ENCODE measurements at places on chromosomes 13 and 19. TPM values are rescaled to one million over a fixed set of nuclear protein-coding genes. Genes with fewer than 3 reads are reported as not detected.

The ZNF737 gene
- polyA plus RNA-seq = 17.3 TPM

The KCNJ14 gene
- 0.88 TPM for polyA plus RNA-seq

The VSTM2B gene
- polyA plus RNA-seq = 0.15 TPM

The SERPINE3 gene
- polyA plus RNA-seq = 0.15 TPM

GRCh38 chr13:107043021-107043956 is 475.4 kb upstream of the ARGLU1 start:
- DNase-seq = peak; percentile 57

DNA sequence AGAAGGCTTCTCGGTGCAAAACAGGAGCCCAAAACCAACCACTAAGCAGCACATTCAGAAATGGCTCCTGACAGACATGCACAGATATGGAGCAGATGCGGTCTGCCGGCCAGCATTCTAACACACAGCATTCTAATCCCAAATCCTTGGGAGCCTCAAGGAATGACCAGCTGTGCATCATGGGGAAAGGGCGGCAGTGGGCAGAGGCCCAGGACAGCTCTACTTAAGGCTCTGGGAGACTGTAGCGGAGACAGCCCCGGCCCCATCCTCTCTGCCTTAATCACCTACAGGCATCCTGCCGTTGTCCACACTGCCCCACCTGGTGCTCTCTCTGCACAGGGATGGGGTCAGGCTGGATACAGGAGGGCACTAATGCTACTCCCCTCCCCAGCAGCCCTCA is 1016.0 kb downstream of the UQCRFS1 start:
- DNase-seq = peak; percentile 6

- no peak for DNase-seq
Measured at GRCh38 chr19:48171710-48172109, 1.2 kb downstream of the ZSWIM9 start.

DNA sequence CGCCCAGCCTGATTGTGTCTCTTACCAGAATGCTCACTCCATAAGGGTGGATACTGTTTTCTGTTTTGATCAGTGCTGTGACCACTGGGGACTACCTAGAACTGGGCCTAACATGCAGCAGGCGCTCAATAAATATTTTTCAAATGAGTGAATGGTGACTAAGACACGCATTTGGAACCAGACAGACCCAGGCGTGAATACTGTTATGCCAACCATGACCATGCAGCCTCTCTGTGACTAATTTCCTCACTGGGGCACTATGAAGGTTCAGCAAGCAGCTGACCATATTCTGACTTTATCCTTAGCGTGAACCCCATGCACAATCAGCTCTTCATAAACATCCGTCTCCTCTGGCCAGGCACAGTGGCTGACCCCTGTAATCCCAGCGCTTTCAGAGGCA is 13.0 kb upstream of the SPC24 start:
- DNase-seq = no peak

GRCh38 chr13:100106705-100107104 is 17.8 kb downstream of the PCCA start:
- no peak for DNase-seq

- DNase-seq = no peak
Measured at GRCh38 chr13:106090001-106090400, 445.5 kb downstream of the EFNB2 start.

All from muscle of arm (tissue), 14 donors.